Stimulated activated CD4-positive, alpha-beta T cell treated with anti-CD3 and anti-CD28 coated beads, TNF-alpha, amount 100 ng/mL, for 48 hours (primary cell): ENCODE measurements at places on chromosomes 7 and 10.

DNA sequence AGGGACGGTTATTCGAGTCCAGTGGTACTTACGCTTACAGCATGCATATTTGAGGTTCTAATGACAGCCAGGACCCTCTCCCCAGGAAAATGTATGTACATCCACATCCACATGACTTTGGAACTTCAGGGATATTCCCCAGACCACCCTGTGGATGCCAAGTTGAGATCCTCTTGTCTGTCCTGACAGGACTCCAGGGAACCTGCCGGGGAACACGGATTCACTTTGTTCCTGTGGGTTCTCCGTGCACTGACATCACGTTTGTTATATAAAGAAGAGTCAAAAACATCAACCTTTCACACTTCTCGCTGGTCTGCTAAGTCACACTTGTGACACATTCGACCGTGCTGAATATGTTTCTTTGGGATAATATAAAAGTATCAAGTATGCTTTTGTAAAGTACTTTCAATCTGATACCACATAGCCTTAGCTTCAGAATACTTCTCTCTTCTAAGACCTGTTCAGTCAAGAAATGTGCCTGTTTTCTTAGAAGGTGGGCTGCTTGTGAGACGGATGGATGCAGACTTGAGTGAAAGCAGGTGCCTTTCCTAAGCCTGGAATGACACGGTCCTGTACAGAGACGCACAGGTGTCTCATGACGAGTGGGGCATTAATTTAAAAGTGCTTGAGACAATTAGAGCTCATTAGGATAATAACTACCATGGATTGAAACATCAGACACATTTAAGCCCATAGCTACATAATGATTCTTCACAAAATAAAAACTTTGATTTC lies 38.7 kb downstream of the CALML5 start:
- DNase-seq, result no peak

DNA sequence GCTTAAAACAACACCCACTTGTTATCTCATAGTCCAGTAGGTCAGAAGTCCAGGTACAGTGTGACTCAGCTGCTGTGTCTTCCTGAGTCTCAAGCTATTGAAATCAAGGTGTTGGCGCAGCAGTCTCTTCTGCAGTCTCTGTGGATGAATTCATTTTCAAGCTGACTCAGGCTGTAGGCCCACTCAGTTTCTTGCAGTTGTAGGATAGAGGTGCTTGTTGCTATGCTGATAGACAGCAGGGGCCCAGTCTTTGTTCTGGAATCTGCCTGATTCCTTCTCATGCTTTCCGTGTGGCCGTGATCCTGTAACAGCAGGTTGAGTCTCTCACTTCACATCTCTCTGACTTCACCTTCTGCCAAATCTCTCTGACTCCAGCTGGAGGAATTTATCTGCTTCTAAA lies 400.4 kb upstream of the POM121L12 start:
- no peak for DNase-seq

DNA sequence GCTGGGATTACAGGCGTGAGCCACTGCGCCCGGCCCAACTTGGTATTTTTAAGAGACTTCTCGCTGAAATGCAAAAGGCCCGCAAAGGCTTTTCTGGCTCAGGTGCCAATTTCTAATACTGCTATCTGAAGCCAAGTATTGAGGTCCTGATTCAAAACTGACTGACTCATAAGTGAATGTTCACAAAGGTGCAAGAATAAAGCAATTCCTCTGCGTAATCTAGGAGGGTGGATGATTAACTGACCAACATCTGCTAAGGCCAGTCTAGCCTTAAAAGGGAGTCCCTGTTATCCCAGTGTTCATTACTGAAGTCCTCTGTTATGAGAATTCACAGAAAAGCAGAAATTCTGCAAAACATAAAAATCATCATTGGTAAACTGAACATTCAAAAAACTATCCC lies 111.4 kb downstream of the SRPK2 start:
- no peak for DNase-seq

DNA sequence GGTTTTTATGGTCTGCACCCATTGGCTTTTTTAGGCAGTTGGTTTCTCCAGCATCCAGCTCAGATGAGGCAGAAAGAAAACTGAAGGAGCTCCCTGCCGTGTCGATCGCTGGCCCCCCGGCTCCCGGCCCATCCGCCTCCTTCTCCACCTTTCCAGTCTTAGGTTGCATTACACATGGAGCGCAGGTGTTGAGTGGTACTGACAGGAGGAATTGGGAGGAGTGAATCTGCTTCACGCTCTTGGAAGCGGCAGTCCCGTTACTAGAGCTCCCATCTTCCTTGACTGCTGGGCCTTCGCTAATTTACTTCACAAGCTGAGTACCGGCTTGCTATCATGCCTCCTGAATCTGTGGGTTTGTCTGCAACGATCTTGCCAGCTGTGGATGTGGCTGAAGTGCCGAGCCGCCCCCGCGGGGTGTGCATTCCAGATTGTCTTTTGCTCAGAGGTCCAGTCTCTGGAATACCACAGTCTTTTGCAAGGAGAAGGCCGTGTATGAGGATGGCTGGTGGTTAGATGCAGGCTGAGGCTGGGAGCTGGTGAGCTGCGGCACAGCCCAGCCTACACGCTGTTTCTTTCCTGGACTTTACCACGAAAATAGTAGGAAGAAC lies 17.1 kb downstream of the IQCE start:
- no peak for DNase-seq

GRCh38 chr10:43255634-43256431 lies 11.0 kb downstream of the RASGEF1A start:
- peak; percentile 8 for DNase-seq

DNA sequence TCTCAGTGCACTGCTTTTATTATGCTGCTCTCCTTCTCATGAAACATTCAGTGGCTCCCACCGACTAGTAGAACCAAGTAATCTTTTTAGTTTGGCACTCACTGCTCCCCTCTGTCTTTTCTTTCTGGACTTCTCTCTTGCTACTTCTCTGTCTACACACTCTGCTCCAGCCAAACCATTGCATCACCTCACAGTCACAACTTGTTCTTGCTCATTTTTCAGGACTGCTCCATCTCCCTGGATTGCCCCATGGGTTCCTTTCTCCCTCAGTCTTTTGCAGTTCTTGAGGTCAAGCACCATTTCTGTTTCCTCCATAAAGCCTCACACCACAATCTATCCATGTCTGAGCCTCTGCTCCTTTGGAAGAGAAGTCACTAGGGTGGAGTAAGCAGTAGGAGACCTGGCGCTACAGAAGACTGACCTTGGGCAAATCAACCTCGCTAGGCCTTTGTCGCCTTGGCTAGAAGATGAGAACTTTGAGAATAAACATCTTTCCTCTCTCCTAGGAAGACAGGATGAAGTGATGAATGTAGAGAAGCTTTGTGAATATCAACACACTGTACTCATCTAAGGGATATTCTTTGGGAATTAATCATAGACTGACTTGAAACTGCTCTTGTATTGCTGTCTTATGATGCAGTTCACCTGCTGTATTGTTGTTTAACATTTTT lies 186.2 kb downstream of the LRMDA start:
- no peak for DNase-seq

DNA sequence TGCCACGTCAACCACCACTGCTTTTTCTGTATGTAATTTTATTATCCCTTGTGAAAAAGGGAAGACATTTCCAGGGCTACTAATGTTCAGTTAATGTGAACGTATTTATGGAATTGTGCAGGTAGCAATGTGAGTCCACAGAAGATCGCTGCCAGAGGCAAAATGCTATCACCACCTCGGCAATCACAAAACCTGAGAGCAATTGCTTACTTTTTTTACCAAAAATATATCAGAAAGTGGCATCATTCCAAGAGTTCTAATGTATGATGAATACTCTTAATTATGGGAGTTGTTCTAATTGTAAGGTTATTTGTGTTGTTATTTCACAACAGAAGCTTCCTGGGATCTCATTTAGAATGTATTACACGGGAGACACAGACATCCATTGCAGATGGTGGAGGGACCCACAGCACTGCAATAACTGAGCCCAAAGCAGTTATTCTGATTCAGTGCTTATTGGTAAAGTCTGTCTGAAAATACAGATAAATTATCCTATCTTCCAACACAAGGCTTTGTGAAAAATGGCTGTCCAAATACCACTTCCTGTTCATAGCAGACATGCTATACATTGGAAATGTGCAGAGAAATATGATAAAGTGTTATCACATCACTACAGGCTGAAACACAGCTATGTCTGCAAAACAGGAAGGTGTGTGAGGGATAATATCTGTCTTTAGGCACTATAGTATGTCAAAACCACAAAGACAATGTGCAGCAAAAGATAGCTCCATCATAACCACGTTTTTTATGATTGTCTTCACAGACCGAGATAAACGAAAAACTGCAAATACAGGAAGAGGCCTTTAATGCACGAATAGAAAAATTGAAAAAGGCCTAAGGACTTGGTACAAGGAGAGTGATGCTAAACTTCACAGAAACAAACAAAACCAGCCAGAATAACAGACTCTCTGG lies 102.7 kb downstream of the CABCOCO1 start:
- DNase-seq, result no peak

DNA sequence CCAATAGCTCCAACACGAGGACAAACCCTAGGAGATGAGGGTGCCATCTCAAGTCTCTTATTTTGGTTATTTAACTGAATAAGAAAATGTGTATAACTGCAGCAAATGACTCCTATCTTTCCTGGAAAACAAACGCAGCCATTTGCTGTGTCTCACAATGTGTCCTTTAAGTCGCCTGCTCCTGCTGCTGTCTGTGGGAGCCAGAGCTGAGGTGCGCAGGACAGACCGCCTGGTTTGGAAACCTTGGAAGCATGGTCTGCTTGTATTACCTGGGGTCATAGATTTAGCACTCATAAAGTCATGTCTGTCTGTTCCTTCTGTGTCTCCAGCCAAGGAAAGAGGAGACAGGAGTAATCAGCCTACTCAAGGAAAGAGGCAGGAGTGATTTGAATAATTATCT lies 760.2 kb downstream of the GRID1 start:
- DNase-seq, result no peak

DNA sequence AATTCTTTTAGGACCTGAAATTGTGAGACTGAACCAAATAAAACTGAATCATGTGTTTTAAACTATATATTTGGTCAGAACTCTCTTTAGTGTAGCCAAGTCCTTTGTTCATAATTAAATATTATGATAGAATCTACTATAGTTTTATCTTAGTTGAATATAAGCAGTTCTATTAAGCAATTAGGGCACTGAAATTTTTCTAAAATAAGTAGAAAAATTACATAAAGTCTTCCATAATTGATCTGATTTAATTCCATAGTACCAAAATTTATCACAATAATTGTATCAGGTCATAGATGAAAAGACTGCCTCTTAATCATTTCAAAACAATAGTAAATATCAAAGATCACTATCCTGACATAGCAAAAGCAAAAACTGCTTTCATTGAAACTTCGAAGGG lies 90.1 kb upstream of the BET1 start:
- DNase-seq, result no peak

DNA sequence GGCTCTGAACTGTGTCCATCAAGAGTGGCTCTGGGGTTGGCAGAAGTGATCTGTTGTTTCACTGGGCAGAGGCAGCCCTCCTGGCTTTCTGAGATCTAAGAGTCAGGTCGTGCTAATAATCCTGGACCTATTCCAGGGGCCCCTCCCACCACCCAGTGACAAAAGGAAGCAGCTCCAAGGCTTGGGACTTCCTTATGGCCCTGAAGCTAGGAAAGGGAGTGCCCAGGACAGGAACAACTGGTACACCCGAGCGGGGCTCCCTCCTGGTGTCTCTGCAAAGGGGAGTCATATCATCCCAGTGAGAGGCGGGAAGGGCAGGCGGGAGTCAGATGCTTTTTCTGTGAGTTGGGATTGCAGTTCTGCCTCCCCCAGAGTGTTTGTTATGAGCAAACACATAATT lies 32.3 kb downstream of the RPS24 start:
- no peak for DNase-seq

GRCh38 chr10:97759946-97760345 lies 11.9 kb downstream of the SFRP5 start:
- no peak for DNase-seq

GRCh38 chr7:138921277-138921676 lies 59.9 kb downstream of the KIAA1549 start:
- no peak for DNase-seq
